Bladder microvascular endothelial cell (primary cell): ENCODE measurements at places on chromosomes 4 and X. TPM values are rescaled to one million over a fixed set of nuclear protein-coding genes. Genes with fewer than 3 reads are reported as not detected.

UGT2B10 gene
- not detected in 2 replicates for total RNA-seq

SRPK3 gene
- total RNA-seq, result under 0.01 and 0.44 TPM in 2 replicates

GBA3 gene
- total RNA-seq, result not detected in 2 replicates

ASMT gene
- not detected in 2 replicates for total RNA-seq

ZCCHC4 gene
- 3.6 and 8.5 TPM in 2 replicates for total RNA-seq

S100G gene
- total RNA-seq, result not detected in 2 replicates
